ENCODE measurements at places on chromosomes 2 and 18.

DNA sequence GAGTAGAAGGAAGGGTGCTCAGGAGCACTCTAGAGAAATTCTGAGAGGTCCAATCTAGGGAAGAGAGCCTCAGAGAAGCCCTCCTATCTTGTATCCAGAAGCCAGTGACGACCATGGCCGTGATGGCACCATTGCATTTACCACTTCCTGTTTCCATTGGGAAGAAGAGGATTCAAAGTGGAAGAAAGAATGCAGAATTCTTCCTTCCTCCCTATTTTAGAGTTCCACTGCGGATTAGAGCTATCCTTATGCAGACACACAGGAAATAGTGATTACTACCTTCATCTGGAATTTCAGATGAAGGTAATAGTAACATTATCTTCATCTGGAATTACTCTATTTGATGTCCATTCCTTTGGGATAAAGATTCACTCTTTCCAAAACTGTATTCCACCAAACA is 45.6 kb upstream of the PCBP1 start:
- no peak for DNase-seq

DNA sequence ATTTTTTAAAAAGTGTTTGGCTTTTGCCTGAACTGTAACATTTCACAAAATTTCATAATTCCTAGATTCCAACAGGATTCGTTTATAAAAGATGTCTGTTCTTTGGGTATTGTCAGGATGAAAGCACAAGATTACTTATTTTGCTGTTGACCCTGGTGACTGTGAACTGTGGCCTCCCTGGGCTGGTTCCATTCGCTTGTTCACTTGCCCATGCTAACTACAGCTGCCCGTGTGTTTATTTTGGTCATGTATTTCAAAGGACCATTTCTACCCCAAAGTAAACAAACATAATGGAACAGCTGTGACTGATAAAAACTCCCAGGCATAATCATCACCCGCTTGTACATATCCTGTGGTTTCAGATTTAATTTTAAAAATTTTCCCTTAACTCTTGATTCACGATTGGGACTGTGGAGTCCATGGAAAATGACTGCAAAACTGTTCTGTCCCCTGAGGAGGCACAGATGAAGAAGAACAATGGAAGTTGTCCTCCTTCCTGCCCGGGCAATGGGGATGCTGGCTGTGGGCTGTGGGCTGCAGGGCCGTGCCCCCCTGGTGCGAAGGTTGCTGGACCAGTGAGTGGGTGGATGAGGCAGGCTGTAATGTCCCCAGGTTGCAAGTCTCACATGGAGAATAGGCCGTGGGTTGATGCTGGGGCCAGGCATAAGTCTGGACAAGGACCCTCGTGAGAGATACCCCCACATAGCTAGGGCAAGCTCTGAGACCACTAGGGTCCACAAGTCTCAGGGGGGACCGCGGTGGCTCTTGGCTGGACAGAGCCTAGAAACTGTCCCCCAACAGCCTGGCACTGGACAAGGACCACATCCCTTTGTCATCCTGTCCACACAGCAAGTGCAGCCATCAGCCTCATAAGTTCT is 28.9 kb upstream of the HDAC4 start:
- DNase-seq = no peak

DNA sequence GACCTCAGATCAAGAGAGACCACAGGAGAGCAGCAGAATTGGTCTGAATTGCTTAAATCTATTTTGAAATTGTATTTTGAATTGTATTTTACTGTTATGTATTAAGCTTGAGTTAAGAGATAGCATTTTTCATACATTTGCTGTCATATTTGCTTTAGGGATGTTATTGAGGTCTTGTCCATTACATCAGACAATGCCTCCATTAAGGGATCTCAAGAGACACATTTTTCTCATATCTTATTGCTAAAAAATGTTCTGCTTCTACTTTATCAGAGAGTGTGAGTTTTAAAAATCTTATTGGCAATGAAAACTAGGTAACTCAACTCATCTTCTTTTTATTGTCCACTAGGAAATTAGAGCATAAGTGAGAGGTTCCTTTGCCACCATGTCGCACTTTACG is 66.8 kb upstream of the CTAGE1 start:
- DNase-seq = no peak

DNA sequence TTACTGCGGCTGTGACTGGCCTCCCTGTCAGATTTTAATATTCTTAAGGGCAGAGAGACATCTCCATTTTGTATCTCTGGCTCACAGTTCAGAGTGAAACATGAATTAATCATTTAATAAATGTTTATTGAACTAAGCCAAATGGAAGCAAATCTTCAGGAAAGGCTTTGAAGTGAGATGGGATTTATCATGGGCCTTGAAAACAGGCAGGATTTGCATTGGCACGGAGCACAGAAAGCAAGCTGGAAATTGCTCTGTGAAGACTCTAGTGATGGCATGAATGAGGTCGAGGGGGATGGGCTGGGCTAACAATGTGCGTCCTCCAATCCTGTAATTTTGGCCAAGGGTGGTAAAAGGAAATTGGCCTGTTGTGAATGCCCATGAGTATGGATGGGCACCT is 369.8 kb upstream of the SOX11 start:
- DNase-seq = no peak

DNA sequence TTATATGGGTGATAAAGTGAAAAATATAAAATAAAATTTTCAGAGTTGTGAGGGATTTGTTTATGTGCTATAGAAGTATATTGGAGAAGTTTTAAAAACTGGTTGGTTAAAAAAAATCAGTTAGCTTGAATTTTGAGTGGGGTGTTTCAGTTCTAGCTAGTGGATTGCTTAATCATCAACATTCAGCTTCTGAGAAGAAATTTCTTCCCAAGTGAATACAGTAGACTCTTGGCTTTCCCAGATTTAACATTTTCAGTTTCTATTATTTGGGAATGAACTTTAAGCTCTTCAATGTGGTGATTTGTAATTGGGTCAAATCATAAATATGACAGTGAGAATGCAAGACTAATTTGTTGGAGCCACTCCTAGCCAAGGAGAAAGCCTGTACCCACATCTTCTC is 120.8 kb downstream of the PLCL1 start:
- DNase-seq = no peak

DNA sequence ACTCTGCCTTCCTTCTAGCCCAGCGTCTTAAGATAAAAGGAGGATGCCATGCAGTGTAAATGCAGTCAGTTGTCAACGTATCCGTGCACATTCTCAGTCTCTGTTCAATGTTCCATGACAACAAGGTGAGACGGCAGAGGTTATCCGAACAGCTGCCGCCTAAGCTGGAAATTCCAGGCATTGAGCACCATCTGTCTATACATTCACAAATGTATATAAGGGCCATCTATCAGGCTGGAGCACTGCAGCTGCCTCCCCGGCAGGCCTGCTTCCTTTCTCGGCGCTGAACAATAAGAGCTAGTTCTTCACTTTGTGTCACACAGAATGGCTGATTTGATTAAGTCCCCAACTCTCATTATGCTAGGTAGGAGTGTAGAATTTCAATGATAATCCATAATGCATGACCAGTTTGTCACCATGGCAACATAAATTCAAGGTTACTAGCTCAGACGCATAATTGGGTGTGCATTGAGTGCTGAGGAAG is 282.2 kb upstream of the SOX11 start:
- no peak for DNase-seq

DNA sequence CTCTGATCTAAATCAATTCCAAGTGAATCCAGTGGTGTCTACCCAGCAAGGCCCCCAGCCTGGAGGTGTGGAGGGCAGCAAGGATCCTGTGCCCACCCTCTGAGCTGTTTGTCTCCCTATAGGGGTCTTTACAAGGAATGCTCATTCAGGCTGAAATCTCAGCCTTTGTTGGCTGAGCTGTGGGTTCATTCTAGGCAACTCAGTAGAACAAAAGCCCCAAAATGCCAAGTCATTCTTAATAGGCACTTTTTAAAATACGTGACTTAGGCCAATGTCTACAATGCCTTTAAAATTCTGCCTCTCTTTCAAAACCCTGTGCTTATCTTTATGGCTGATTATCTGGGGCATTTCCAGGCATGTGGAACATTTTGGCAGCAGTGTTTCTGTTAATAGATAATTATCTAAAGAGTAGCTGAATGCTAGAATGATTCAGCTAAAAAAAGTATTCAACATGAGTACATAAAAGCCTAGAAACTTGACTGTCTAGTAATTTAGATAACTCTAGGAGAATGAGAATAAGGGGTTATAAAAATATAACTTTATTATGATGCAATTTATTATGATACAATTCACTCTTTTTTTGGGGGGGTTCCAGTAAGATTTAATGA is 7.4 kb downstream of the UGT1A6 start:
- DNase-seq = no peak

- DNase-seq = no peak
These were observed 78.3 kb upstream of the PAX8 start for GRCh38 chr2:113357071-113357470.

- peak; percentile 15 for DNase-seq
These were observed 132.2 kb downstream of the DOCK10 start for GRCh38 chr2:224909885-224910573.

Measured in stimulated activated CD4-positive, alpha-beta T cell treated with anti-CD3 and anti-CD28 coated beads, Interleukin-12 subunit alpha, Interleukin-12 subunit beta, amount 100 ng/mL, for 48 hours (primary cell).